T-helper 1 cell treated with Interleukin-12 subunit alpha and Interleukin-12 subunit beta and Interleukin-4 antibody, amounts not matched to agents 30 ng/mL and 1 ng/mL, for 36 hours (primary cell): ENCODE measurements at places on chromosomes 3 and 15. TPM values are rescaled to one million over a fixed set of nuclear protein-coding genes. Genes with fewer than 3 reads are reported as not detected.

The PLSCR2 gene
- total RNA-seq: 0.71 and 1.1 TPM in 2 replicates

The LDHAL6B gene
- total RNA-seq: not detected in 2 replicates

The CCR5 gene
- total RNA-seq: 54.3 and 60.8 TPM in 2 replicates

The PLOD2 gene
- 0.95 and 1.0 TPM in 2 replicates for total RNA-seq

The CPNE9 gene
- 0.22 and 0.59 TPM in 2 replicates for total RNA-seq

The SNX22 gene
- 0.37 and 0.51 TPM in 2 replicates for total RNA-seq

The ACTRT3 gene
- total RNA-seq: 0.39 and 0.59 TPM in 2 replicates

The SLC38A3 gene
- not detected in 2 replicates for total RNA-seq

The NME9 gene
- total RNA-seq: 0.71 TPM in 1 of 2 replicates, not detected in the other

The SKOR1 gene
- total RNA-seq: 0.22 TPM in 2 replicates

The CORO2B gene
- not detected in 2 replicates for total RNA-seq

The OR5K3 gene
- not detected in 2 replicates for total RNA-seq

The LIPC gene
- 3.6 and 4.4 TPM in 2 replicates for total RNA-seq

The GOLGA8N gene
- total RNA-seq: 30.5 and 31.3 TPM in 2 replicates

The GUCA1C gene
- not detected in 2 replicates for total RNA-seq

The ABHD2 gene
- 64.3 and 65.0 TPM in 2 replicates for total RNA-seq

The C3orf49 gene
- not detected in 2 replicates for total RNA-seq

The C3orf85 gene
- not detected in 2 replicates for total RNA-seq

The SUSD5 gene
- total RNA-seq: not detected in 2 replicates

The ADGRG7 gene
- not detected in 2 replicates for total RNA-seq

The ZNF774 gene
- total RNA-seq: 1.2 and 3.0 TPM in 2 replicates

The GOLGA6D gene
- not detected in 2 replicates for total RNA-seq

The XRN1 gene
- total RNA-seq: 110 and 114 TPM in 2 replicates

The CRBN gene
- total RNA-seq: 61.7 and 62.4 TPM in 2 replicates

The MAP1A gene
- 14.6 and 15.0 TPM in 2 replicates for total RNA-seq

The SAMMSON gene
- not detected in 2 replicates for total RNA-seq

The VILL gene
- 18.4 and 21.1 TPM in 2 replicates for total RNA-seq

The HIGD2B gene
- 0.20 TPM in 2 replicates for total RNA-seq

The STARD5 gene
- 5.6 and 6.1 TPM in 2 replicates for total RNA-seq

The GREM1 gene
- total RNA-seq: not detected in 2 replicates

The CIB2 gene
- total RNA-seq: 1.4 and 1.9 TPM in 2 replicates

The MUC13 gene
- total RNA-seq: not detected in 2 replicates

The TMCO5A gene
- total RNA-seq: not detected in 2 replicates

The ARGFX gene
- not detected in 2 replicates for total RNA-seq

The ESYT3 gene
- 0.29 and 0.41 TPM in 2 replicates for total RNA-seq

The B3GNT5 gene
- 2.0 and 2.5 TPM in 2 replicates for total RNA-seq

The ILDR1 gene
- total RNA-seq: 0.27 and 0.37 TPM in 2 replicates

The ZPLD1 gene
- not detected in 2 replicates for total RNA-seq

The VWA5B2 gene
- not detected in 2 replicates for total RNA-seq
